ENCODE measurements at places on chromosomes 4 and X. TPM values are rescaled to one million over a fixed set of nuclear protein-coding genes. Genes with fewer than 3 reads are reported as not detected.
A peak's percentile ranks its signal among the peaks of the same experiment; 100 is the strongest.

FAM47A gene
- total RNA-seq: not detected

FHDC1 gene
- 0.41 TPM for total RNA-seq

OPRPN gene
- total RNA-seq: not detected

ZRSR2 gene
- total RNA-seq: 5.4 TPM

CXCL6 gene
- total RNA-seq: 3.7 TPM

MFAP3L gene
- 4.9 TPM for total RNA-seq

MGAT4D gene
- not detected for total RNA-seq

MAGEA6 gene
- total RNA-seq: not detected

HMGN5 gene
- total RNA-seq: 1.1 TPM

TEX13B gene
- total RNA-seq: not detected

TMEM156 gene
- total RNA-seq: not detected

UGT2B15 gene
- total RNA-seq: not detected

SAGE1 gene
- total RNA-seq: not detected

ZNF732 gene
- not detected for total RNA-seq

TMSB15C gene
- total RNA-seq: not detected

SPANXN2 gene
- total RNA-seq: not detected

GLRB gene
- total RNA-seq: 1.8 TPM

DNA sequence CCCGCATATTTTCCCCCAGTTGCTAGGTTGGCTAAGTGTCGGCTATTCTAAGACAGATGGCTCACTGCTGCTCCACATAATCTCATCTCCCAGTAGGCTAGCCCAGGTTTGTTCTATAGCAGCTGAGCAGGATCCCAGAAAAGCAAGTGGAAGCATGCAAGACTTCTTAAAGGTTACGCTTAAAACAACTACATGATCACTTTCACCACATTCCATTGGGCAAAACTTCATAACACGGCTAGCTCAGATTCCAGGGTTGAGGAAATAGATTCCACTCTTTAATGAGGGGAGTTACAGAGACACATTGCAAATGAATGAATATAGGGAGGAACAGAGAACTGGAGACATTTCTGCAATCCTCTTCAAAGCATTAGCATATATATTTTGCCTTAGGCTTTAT lies 12.9 kb upstream of the RAB33B start:
- H3K27me3 ChIP-seq: no peaks in the 10 kb centered on the region
- H3K4me3 ChIP-seq: no peak overlapping the region
- no peak overlapping the region for H3K27ac ChIP-seq
- no peaks in the 10 kb centered on the region for H3K4me1 ChIP-seq

GRCh38 chrX:133495464-133496391 lies 80.4 kb upstream of the GPC4 start:
- peak overlapping the region; percentile 18 for H3K27ac ChIP-seq
- no peak for DNase-seq
- H3K36me3 ChIP-seq: no peaks in the 10 kb centered on the region
- no peaks in the 10 kb centered on the region for H3K27me3 ChIP-seq

DNA sequence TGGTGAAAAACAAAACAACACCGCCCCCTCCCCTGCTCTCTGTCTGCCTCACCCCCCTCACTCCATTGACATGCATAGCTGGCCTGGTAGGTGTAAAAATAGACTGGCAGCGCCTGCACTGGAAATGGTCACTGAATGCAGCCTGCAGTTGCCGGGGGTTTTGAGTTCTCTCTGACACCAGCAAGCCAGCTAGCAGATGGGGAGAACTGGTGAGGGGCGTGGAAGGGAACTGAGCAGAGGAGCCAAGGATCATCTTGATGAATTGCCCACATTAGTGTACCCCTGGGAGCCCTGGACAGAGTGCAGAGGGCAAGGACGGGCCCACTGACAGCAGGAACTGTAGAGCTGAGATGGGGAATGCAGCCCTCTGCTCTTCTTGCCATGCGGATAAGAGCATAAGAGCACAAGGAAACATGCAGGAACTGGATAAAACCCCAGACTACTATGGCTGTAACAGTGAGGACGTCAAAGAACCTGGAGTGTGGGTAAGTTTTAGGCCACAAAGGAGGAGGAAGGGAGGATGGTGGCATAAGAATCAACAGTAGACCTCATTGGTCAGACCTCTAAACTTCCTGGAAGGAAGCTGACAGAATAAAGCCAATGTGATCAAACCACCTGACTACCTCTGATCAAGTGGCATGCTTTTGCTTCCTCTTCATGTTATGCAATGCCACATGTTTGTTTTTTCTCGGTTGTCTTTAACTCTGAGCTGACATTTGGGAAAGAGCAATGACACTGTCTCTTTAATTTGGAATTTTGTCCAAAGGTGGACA lies 96.3 kb downstream of the ANK2 start:
- peak overlapping the region; percentile 45 for H3K4me3 ChIP-seq
- peak; percentile 30 for DNase-seq
- H3K4me1 ChIP-seq: peaks cover 16% of the 10 kb centered on the region
- peak overlapping the region; percentile 88 for H3K27ac ChIP-seq
- no peaks in the 10 kb centered on the region for H3K36me3 ChIP-seq
- H3K27me3 ChIP-seq: no peaks in the 10 kb centered on the region

GRCh38 chr4:153294631-153295030 lies 49.9 kb upstream of the MND1 start:
- no peak for DNase-seq
- no peaks in the 10 kb centered on the region for H3K36me3 ChIP-seq
- H3K27me3 ChIP-seq: no peaks in the 10 kb centered on the region
- H3K4me1 ChIP-seq: no peaks in the 10 kb centered on the region
- no peak overlapping the region for H3K27ac ChIP-seq

DNA sequence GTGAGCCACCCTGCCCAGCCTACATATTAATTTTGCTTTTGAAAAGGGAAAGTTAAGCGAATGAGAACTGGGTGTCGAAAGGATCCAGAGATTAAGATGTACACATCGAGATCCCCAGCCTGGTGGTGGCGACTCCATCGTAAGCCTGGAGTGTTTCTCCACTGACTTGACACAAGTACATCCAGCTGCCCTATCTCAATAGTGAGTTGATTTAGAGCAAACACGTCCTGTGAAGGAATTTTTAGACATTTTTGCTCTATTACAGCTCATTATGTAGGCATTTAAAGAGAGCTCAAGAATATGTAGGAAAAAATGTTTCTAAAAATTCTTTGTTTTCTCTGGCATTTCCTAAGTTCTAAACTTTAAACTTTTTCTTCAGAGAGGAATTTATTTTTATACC lies 11.7 kb upstream of the CLDN34 start:
- no peaks in the 10 kb centered on the region for H3K4me1 ChIP-seq
- H3K4me3 ChIP-seq: no peak overlapping the region
- H3K27me3 ChIP-seq: no peaks in the 10 kb centered on the region
- DNase-seq: no peak
- no peaks in the 10 kb centered on the region for H3K36me3 ChIP-seq

GRCh38 chr4:102344520-102344953 lies 745 bp downstream of the SLC39A8 start:
- no peaks in the 10 kb centered on the region for H3K36me3 ChIP-seq
- peaks cover 5% of the 10 kb centered on the region for H3K27me3 ChIP-seq
- peaks cover 4% of the 10 kb centered on the region for H3K4me1 ChIP-seq
- peak overlapping the region; percentile 56 for H3K27ac ChIP-seq
- H3K4me3 ChIP-seq: peak overlapping the region; percentile 64

DNA sequence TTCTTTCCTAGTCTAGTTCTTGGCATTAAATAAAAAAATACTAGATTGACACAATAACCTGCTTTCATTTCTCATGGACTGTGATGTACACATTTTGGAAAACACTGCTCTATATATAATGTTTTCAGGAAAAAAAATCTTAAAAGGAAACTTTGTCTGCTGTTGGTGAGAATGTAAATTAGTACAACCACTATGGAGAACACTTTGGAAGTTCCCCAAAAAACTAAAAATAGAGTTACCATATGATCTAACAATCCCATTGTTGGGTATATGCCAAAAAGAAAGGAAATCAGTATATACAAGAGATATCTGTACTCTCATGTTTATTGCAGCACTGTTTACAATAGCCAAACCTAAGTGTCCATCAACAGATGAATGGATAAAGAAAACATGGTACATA lies 202.3 kb downstream of the PPP3CA start:
- H3K4me3 ChIP-seq: no peak overlapping the region
- DNase-seq: no peak
- H3K4me1 ChIP-seq: peaks cover 32% of the 10 kb centered on the region
- H3K27ac ChIP-seq: no peak overlapping the region
- H3K36me3 ChIP-seq: no peaks in the 10 kb centered on the region

DNA sequence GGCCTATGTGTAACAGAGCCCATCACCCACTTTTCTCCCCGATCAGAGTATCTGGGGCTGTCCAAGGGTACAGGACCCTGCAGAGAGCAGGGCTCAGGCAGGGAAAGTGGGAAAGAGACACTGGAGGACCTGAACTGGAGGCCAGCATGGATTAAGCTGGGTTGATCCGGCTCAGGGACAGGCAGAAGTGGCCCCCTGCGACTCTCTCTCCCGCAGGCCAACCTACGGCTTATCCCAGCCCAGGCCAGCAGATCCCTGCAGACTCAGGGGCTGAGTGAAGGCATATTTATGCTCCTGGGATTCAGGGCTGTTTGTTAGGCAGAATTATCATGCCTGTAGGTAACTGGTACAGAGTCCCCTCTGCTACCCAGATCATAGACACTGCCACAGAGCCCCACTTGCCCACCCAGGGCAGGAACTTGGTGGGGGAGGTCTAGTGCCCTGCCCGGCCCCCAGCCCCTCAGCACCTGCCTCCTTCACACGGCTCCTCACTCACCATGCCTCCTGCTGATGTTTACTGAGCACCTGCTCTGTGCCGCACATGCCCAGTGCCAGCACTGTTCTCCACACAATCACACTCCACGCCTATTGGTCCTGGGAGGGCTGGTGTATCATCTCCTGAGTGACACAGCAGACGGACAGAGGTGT lies 87.3 kb downstream of the ADRA2C start:
- peaks cover 17% of the 10 kb centered on the region for H3K27me3 ChIP-seq
- H3K4me3 ChIP-seq: no peak overlapping the region
- no peaks in the 10 kb centered on the region for H3K36me3 ChIP-seq
- H3K27ac ChIP-seq: no peak overlapping the region
- no peaks in the 10 kb centered on the region for H3K4me1 ChIP-seq
- DNase-seq: no peak

DNA sequence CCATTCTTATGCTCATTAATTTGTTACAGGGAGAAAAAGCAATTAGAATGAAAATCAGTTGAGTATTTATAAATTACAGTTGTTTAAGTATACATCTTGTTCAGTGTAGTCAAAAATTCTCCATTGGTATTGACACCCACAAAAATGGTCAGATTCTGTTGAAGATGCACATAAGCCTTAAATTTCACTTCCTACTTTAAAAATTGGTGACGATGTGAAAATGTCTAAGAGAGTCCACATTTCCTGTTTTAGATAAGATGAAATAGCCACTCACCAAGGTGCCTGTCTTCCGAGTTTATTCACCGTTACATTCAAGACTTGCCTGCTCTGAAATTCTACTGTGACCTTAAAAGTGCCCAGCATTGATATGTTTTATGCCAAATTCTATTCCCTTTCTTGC lies 93.6 kb downstream of the GPR143 start:
- H3K4me1 ChIP-seq: no peaks in the 10 kb centered on the region
- H3K4me3 ChIP-seq: no peak overlapping the region
- DNase-seq: no peak

DNA sequence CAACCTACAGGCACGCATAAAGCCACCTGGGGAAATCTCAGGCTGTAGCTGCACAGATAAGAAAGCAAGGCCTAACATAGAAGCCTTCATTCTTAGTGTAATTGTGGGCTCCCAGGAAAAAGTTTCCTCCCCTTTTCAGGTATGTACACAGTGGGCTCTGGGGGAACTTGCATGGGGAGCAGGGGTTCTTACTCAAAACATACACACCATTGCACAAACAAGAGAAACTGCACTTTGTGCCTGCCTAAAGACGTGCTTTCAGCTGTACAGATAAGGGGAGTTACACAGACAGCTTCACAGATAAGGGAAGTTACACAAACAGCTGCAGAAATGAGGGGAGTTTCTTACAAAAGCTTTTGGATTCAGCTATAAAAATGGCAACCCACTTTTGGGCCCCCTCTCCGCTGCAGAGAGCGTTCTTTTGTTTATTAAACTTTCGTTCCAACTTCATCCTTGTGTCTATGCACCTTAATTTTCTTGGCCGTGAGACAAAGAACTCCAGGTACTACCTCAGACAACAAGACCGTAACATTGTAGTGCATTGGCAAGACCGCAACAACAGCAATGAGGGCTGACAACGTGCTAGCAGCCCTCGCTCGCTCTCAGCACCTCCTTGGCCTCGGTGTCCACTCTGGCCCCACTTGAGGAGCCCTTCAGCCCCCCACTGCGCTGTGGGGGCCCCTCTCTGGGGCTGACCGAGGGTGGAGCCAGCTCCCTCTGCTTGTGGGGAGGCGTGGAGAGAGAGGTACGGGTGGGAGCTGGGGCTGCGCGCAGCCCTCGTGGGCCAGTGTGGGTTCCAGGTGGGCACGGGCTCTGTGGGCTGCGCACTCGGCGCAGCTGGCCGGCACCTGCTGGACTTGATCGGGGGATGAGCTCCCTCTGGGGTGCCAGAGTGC lies 317.5 kb downstream of the RAPGEF2 start:
- H3K4me1 ChIP-seq: no peaks in the 10 kb centered on the region
- no peaks in the 10 kb centered on the region for H3K27me3 ChIP-seq
- H3K27ac ChIP-seq: no peak overlapping the region
- no peak overlapping the region for H3K4me3 ChIP-seq
- no peak for DNase-seq

DNA sequence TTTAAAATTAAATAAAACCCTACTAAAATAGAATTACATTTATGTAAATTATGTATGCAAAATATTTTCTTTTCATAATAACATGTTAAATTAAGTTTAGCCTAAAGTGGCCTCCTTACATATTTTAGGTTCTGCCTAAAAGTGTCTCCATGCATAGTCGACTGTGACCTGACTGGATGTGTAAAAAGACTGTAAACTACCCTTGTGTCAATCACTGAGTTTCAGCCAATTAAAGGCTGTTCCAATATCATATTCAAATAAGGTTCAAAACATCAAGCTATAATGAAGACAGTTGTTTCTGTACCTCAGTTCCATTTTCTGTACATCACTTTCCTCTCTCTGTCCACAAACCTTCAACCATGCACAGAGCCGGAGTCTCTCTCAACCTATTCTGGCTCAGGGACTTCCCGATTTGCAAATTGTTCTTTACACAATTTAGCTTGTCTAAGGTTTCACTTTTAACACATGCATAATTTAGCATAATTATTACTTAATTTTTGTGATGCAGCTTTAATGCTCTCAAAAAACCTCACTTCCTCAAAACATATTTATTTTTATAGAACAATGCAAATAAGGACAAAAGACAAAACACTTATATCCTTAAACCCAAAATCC lies 60.1 kb downstream of the SH3RF1 start:
- H3K27ac ChIP-seq: no peak overlapping the region
- peaks cover 3% of the 10 kb centered on the region for H3K4me1 ChIP-seq
- DNase-seq: no peak
- no peaks in the 10 kb centered on the region for H3K36me3 ChIP-seq

- H3K4me3 ChIP-seq: no peak overlapping the region
- no peaks in the 10 kb centered on the region for H3K36me3 ChIP-seq
- peaks cover 33% of the 10 kb centered on the region for H3K27me3 ChIP-seq
Measured at GRCh38 chr4:8594097-8595038, 1.8 kb downstream of the CPZ start.

DNA sequence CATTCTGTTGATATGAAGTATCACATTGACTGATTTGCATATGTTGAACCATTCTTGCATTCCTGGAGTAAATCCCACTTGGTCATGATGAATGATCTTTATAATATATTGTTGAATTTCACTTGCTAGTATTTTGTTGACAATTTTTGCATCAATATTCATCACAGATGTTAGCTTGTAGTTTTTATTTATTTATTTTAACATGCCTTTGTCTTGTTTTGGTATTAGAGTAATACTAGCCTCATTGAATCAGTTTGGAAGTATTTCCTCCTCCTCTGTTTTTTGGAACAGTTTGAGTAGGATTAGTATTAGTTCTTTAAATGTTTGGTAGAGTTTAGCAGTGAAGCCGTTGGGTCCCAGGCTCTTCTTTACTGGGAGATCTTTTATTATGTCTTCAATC lies 13.9 kb upstream of the ADH1C start:
- H3K27me3 ChIP-seq: no peaks in the 10 kb centered on the region
- no peaks in the 10 kb centered on the region for H3K36me3 ChIP-seq
- no peak overlapping the region for H3K4me3 ChIP-seq
- peaks cover 20% of the 10 kb centered on the region for H3K4me1 ChIP-seq
- DNase-seq: no peak

Measured in gastrocnemius medialis (tissue), 4 donors.